Stimulated activated CD4-positive, alpha-beta T cell treated with anti-CD3 and anti-CD28 coated beads, Interleukin-1b, Interleukin-23, amount 100 ng/mL, for 24 hours (primary cell): ENCODE measurements at places on chromosomes 2 and 18.

GRCh38 chr2:109549016-109549590 lies 64.7 kb downstream of the SEPTIN10 start:
- DNase-seq = no peak

DNA sequence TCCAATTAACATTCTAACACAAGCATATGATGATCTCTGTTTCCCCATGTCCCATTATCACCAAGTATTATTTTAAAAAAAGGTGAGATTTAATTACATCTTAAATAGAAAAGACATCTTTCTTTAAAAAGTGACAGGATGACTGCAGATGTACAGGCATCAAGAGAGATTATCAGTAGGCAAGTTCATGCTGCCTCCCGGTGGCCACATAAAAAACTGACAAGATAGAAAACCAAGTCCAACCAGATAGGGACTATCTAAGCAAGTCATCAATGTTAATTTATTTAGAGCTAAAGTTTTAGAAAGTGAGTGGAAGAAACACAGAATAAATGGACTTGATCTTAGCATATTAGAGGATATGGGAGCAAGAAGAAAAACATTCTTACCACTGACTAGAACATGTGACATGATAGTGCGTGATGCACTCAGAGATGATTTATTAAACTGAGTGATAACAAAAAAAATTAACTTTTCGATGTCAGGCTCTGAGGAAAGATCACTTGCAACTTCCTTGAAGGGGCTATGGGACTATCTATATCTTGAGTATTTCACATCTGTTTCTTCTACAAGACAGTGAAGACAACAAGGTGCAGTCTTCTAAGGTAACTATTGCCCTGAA lies 5.4 kb upstream of the TDRD15 start:
- no peak for DNase-seq

- no peak for DNase-seq
Measured at GRCh38 chr2:73436019-73436418, 50.4 kb downstream of the ALMS1 start.

DNA sequence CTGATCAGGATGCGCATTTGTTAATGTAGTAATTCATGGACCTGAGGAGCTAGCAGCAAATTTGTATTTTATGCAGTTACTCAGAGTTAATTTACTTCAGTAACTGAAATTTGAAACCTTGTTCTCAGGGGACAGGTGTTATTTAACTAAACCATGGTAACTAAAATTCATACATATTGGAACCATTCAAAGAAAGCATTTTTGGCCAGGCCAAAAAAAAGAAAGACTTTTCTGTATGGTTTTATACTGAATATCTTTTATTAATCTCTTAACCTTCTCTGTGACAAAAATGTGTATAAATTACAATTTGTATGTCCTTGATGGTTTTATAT lies 4.4 kb upstream of the KLHL23 start:
- no peak for DNase-seq

DNA sequence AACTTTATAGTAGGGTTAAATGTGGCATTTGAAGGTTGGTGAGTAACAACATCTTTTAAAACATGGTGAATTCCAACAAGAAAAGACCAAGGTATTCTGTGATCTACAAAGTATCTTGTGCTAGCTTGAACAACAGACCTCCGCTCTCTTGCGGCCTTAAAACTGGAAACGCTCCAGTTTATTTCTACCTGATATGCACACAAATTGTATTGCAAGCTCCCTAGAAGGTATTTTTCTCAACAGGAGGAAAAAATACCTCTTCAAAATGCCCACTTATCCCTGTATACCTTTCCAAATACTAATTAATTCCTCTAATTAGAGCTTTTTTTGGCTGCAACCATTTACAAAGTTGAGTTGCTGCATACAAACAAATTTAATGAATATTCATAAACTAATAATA lies 69.5 kb downstream of the KCNH7 start:
- DNase-seq = no peak

- DNase-seq = no peak
Measured at GRCh38 chr2:205496772-205497171, 185.5 kb upstream of the NRP2 start.

- no peak for DNase-seq
Measured at GRCh38 chr18:31825772-31826171, 65.1 kb upstream of the SLC25A52 start.

DNA sequence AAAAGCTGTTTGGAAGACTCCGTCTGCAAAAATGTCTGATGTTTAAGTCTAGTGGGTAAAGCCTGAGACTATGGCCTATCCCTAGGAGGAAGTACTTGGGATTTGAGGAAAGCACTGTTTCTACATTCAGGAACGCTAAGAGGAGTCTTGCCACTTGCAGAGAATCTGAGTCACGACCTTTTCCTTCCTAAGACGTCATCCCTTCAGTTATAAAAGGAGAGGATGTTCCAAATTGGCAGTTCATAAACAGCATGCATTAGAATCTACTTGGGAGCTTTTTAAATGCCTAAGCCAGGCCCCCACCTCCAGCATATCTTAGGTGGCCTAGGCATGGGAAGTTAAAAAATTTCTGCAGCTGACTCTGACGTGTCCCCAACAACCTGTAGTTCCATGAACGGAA lies 125.9 kb downstream of the TTC32 start:
- DNase-seq = no peak

GRCh38 chr18:3236470-3236869 lies 11.1 kb upstream of the MYL12A start:
- no peak for DNase-seq
